Adipose tissue (tissue), 3 donors: ENCODE measurements at places on chromosomes 11 and 22. TPM values are rescaled to one million over a fixed set of nuclear protein-coding genes. Genes with fewer than 3 reads are reported as not detected.

DRD2 gene
- polyA plus RNA-seq: 0.15 TPM

PTDSS2 gene
- 18.1 TPM for polyA plus RNA-seq

OLFML1 gene
- 12.3 TPM for polyA plus RNA-seq

SPA17 gene
- polyA plus RNA-seq: 2.8 TPM

RFPL3 gene
- polyA plus RNA-seq: not detected

B4GALNT4 gene
- 1.6 TPM for polyA plus RNA-seq

GGT1 gene
- polyA plus RNA-seq: 5.4 TPM

JHY gene
- 3.9 TPM for polyA plus RNA-seq

OTOG gene
- not detected for polyA plus RNA-seq

PLAAT4 gene
- polyA plus RNA-seq: 7.7 TPM

FOLH1 gene
- 3.6 TPM for polyA plus RNA-seq

BARX2 gene
- polyA plus RNA-seq: 0.40 TPM

ST14 gene
- 38.4 TPM for polyA plus RNA-seq

ACR gene
- polyA plus RNA-seq: 3.6 TPM

OR51B2 gene
- not detected for polyA plus RNA-seq

TEX12 gene
- not detected for polyA plus RNA-seq

FGF19 gene
- not detected for polyA plus RNA-seq

UBQLN3 gene
- polyA plus RNA-seq: not detected

TPBGL gene
- polyA plus RNA-seq: 0.14 TPM

PRR5L gene
- 0.75 TPM for polyA plus RNA-seq

MAML2 gene
- 5.4 TPM for polyA plus RNA-seq

PATE4 gene
- not detected for polyA plus RNA-seq

PRR33 gene
- 0.12 TPM for polyA plus RNA-seq

OR8D4 gene
- not detected for polyA plus RNA-seq

RAG2 gene
- not detected for polyA plus RNA-seq

NXPE4 gene
- not detected for polyA plus RNA-seq
